ENCODE measurements at places on chromosomes 5 and 9. TPM values are rescaled to one million over a fixed set of nuclear protein-coding genes. Genes with fewer than 3 reads are reported as not detected.

CDKN2A gene
- 32.1 TPM for total RNA-seq

IL7R gene
- 2.7 TPM for total RNA-seq

- DNase-seq = no peak
Measured at GRCh38 chr5:56981548-56982315, 29.8 kb upstream of the MIER3 start.

GRCh38 chr9:108074900-108075299 lies 585.3 kb upstream of the KLF4 start:
- no peak for DNase-seq

GRCh38 chr5:167570431-167570830 lies 721.0 kb upstream of the WWC1 start:
- no peak for DNase-seq

GRCh38 chr9:33151007-33151557 lies 16.1 kb downstream of the B4GALT1 start:
- DNase-seq = peak; percentile 89

- no peak for DNase-seq
Measured at GRCh38 chr5:110757118-110757729, 18.4 kb downstream of the SLC25A46 start.

Measured in osteoblast (primary cell).